Activated T-cell treated with anti-CD3 and anti-CD28 coated beads, Interleukin-2, amount 50 U/mL, for 4 hours (primary cell): ENCODE measurements at places on chromosomes 2 and 18. TPM values are rescaled to one million over a fixed set of nuclear protein-coding genes. Genes with fewer than 3 reads are reported as not detected.

GRCh38 chr2:65291216-65292105 lies 63.8 kb downstream of the ACTR2 start:
- no peak for DNase-seq

GRCh38 chr2:66481100-66481549 lies 46.2 kb downstream of the MEIS1 start:
- no peak for DNase-seq

DNA sequence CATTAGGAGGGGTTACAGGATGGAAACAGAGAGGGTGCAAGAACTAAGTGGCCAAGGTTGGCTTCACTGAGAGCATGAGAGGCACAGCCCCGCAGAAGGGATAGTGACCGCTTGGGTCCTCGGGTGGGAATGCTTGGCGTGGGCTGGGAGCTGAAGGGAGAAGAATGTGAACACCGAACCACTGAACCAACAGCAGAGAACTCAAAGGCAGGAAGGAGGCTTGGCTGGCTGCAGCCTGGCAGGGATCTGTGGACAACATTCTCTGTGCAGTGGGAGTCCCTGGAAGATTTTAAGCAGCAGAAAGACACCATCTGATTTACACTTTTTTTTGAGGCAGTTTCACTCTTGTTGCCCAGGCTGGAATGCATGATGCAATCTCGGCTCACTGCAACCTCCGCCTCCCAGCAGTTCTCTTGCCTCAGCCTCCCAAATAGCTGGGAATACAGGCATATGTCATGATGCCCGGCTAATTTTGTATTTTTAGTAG lies 33.9 kb downstream of the SOWAHC start:
- DNase-seq, result no peak

GRCh38 chr2:237919593-237919992 lies 47.2 kb upstream of the UBE2F start:
- DNase-seq, result no peak

DNA sequence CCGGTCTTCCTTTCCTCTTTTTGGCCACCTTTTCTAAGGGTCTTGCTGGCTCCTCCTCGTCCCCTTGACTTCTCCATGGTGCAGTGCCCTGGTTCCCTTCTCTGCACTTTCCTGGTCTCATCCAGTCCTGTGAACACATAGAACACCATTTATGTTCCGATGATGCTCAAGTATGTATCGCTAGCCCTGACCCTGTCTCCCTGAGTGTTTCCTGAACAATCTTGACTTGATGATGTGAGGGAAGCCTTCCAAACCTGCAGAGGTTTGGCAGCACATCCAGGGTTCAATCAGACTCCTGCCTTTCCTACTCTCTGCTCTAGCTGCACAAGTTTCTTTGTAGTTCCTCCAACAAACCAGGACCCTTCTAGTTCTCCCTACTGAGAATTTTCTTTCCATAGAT lies 132.1 kb downstream of the RGPD3 start:
- no peak for DNase-seq

Gene TUBB8B
- not detected for total RNA-seq

Gene SMIM21
- total RNA-seq, result not detected

- DNase-seq, result no peak
These were observed 86.9 kb downstream of the LOXHD1 start for GRCh38 chr18:46570134-46570533.

DNA sequence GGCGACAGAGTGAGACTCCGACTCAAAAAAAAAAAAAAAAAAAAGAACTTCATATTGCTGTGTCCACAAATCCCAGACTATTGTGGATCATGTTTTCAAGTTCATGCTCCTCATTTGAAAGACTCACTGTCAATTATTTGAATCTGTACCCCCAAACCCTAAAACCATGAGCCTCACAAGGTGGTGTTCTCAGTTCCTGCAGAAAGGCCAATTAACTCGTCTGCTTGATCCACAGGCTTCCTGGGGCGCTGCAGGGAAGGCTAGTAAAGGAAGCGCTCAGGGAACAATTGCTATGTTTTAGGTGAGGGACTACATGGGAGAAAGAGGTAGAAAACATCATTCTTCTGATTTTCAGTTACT lies 396.8 kb upstream of the NETO1 start:
- DNase-seq, result no peak
